ENCODE measurements at places on chromosomes 7 and 10. TPM values are rescaled to one million over a fixed set of nuclear protein-coding genes. Genes with fewer than 3 reads are reported as not detected.

DNA sequence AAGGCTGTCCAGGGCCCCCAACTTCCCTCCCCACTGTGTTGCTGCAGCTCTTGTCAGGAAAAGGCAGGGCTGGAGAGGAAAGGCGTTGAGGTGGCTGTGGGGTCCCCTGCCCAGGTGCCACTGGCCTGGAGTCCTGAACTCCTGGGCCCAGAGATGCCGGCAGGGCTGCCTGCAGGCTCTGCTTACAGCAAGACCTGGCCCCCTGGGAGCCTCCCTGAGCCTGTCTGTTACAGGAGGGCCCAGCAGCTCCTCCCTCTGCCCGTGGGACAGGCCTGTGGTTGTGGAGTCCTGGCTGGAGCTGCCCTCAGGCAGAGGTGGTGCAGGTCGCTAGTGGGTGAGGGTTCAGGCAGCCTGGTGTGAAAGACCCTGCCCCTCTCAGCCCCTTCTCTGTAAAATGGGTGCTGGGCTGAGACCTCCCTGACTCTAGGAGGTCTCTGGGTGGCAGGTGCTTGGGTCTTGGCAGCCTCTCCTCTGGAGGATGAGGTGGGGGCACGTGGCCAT is 9.9 kb downstream of the ANTXRL start:
- no peak overlapping the region for H3K27ac ChIP-seq
- no peak overlapping the region for H3K4me3 ChIP-seq
- H3K4me1 ChIP-seq, result peaks cover 4% of the 10 kb centered on the region
- no peaks in the 10 kb centered on the region for H3K36me3 ChIP-seq
- DNase-seq, result no peak
- H3K27me3 ChIP-seq, result no peaks in the 10 kb centered on the region

GRCh38 chr10:46014206-46014605 is 16.2 kb downstream of the NCOA4 start:
- H3K36me3 ChIP-seq, result peaks cover 73% of the 10 kb centered on the region
- H3K4me1 ChIP-seq, result peaks cover 35% of the 10 kb centered on the region
- DNase-seq, result no peak
- H3K4me3 ChIP-seq, result no peak overlapping the region
- H3K27me3 ChIP-seq, result no peaks in the 10 kb centered on the region

- no peaks in the 10 kb centered on the region for H3K4me1 ChIP-seq
- no peak overlapping the region for H3K27ac ChIP-seq
- H3K27me3 ChIP-seq, result no peaks in the 10 kb centered on the region
- DNase-seq, result no peak
Measured at GRCh38 chr10:33365871-33366411, 31.5 kb upstream of the NRP1 start.

DNA sequence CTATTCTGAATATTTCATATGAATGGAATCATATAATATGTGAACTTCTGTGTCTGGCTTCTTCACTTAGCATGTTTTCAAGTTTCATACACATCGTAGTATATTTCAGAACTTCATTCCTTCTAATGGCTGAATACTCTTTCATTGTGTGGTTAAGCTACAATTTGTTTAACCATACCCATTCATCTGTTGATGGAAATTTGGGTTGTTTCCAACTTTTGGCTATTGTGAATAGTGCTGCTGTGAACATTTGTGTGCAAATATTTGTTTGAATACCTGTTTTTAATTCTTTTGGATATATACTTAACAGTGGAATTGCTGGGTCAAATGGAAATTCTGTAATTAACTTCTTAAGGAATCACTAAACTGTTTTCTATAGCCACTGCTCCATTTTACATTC is 86.0 kb upstream of the MDFIC start:
- no peak for DNase-seq
- no peak overlapping the region for H3K27ac ChIP-seq
- H3K36me3 ChIP-seq, result no peaks in the 10 kb centered on the region
- no peaks in the 10 kb centered on the region for H3K4me1 ChIP-seq
- no peak overlapping the region for H3K4me3 ChIP-seq

DNA sequence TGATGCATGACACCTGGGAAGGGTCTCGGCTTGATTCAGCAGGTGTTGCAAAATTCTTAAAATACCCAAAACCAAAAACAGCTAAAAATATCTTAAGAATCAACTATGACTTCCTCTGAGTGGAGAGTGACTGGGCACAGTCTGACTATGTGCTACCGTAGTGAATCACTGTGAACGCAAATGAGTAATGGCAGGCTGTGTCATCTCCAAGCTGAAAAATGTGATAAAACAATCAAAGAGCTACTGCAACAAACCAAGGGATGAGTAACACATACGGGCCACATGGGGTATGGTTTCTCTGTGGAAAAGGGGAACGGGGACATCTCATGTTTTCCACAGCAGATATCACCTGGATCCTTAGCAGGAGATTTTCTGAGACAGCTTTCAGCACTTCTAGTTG is 127.5 kb downstream of the ABCA13 start:
- H3K4me3 ChIP-seq, result no peak overlapping the region
- H3K27ac ChIP-seq, result no peak overlapping the region
- H3K4me1 ChIP-seq, result no peaks in the 10 kb centered on the region
- no peak for DNase-seq
- no peaks in the 10 kb centered on the region for H3K36me3 ChIP-seq

- no peak overlapping the region for H3K4me3 ChIP-seq
- H3K36me3 ChIP-seq, result peaks cover 21% of the 10 kb centered on the region
- H3K27me3 ChIP-seq, result no peaks in the 10 kb centered on the region
Measured at GRCh38 chr10:70528741-70529362, 50.3 kb downstream of the PALD1 start.

GRCh38 chr10:3000048-3000447 is 67.3 kb upstream of the PFKP start:
- no peaks in the 10 kb centered on the region for H3K4me1 ChIP-seq
- no peaks in the 10 kb centered on the region for H3K36me3 ChIP-seq
- no peaks in the 10 kb centered on the region for H3K27me3 ChIP-seq
- no peak for DNase-seq
- no peak overlapping the region for H3K27ac ChIP-seq
- H3K4me3 ChIP-seq, result no peak overlapping the region

GRCh38 chr7:8014399-8014798 is 45.8 kb downstream of the GLCCI1 start:
- H3K27ac ChIP-seq, result no peak overlapping the region
- H3K27me3 ChIP-seq, result no peaks in the 10 kb centered on the region
- no peaks in the 10 kb centered on the region for H3K36me3 ChIP-seq
- no peak overlapping the region for H3K4me3 ChIP-seq
- peaks cover 4% of the 10 kb centered on the region for H3K4me1 ChIP-seq

DNA sequence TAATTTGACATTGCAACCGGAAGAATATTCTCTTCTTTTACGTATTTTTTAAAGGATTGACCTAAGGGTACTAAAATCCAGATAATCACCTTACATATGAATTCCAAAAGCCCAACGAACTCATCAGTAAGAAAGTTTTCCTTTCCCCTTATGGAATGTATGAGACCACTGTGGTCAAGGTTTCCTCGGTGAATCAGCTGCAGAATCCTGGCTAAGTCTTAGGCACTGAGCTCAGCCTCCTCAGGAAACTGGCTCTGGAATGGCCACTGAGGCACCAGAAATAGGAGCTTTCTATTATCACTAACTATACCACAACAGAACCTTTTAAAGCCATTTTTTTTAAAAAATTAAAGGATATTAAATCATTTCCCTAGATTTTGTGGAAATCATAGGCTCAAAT is 21.0 kb downstream of the SVIL start:
- H3K27ac ChIP-seq, result no peak overlapping the region
- H3K27me3 ChIP-seq, result no peaks in the 10 kb centered on the region
- H3K4me1 ChIP-seq, result peaks cover 23% of the 10 kb centered on the region
- H3K4me3 ChIP-seq, result no peak overlapping the region

DNA sequence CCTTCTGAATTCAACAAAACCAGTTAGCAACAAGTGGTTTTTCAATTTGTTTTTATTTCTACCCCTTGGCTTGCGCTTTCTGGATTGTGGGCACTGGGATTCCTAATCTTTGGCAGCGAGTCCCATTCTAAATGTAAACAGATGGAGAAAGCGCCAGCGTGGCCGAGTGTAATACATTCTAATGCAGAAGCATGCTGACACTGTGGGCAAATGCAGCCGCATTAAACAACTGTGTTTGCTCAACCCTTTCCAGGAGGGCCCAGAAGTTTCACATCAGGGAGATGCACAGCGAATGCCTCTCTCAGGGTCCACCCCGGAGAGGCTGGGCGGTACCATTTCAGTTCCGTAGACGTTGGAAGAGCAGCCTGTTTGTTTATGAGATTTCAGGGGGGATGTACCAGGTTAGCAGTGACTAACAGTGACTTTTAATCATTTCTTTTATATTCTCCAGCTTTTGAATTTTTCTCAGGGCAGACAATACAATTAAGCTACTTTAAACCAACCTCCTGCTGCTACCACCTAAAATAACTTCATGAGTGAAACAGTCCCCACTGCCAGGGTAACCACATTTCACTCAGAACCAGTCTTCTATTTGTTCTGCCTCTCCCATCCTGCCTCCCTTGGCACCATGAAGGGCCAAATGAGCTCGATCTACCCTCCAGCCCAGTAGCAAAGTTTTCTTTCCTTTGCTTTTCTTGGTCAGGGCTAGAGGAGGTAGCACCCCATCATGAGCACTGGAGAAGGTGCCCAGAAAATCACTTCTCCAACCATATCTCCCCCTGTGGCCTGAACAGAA is 164.2 kb upstream of the ITGB1 start:
- H3K27ac ChIP-seq, result no peak overlapping the region
- H3K36me3 ChIP-seq, result no peaks in the 10 kb centered on the region
- peaks cover 37% of the 10 kb centered on the region for H3K4me1 ChIP-seq
- H3K27me3 ChIP-seq, result no peaks in the 10 kb centered on the region
- DNase-seq, result no peak

- peaks cover 8% of the 10 kb centered on the region for H3K27me3 ChIP-seq
- peak overlapping the region; percentile 83 for H3K4me3 ChIP-seq
- DNase-seq, result no peak
- peak overlapping the region; percentile 49 for H3K27ac ChIP-seq
Measured at GRCh38 chr7:55022002-55022985, 3.5 kb downstream of the EGFR start.

DNA sequence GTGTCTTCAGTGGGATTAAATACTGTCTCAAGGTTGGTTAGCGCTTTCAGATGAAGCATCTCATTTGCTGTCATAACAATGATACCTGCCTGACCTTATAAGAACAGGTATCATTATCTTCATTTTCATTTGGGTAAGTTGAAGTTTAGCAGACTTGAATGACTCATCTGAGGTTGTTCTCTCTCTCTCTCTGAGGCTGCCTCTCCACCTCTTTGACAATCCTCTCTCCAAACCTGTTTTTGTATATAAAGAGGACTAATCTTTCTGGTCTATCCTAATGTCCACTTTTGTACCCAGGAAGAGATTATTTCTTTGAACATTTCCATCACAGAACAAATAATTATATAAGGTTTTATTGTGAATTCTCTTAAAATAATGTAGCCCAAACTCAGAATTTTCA is 291.4 kb downstream of the KLF6 start:
- no peak overlapping the region for H3K4me3 ChIP-seq
- H3K27ac ChIP-seq, result no peak overlapping the region
- H3K4me1 ChIP-seq, result no peaks in the 10 kb centered on the region
- no peaks in the 10 kb centered on the region for H3K27me3 ChIP-seq
- DNase-seq, result no peak

The PRRT4 gene
- 0.47 TPM for total RNA-seq

DNA sequence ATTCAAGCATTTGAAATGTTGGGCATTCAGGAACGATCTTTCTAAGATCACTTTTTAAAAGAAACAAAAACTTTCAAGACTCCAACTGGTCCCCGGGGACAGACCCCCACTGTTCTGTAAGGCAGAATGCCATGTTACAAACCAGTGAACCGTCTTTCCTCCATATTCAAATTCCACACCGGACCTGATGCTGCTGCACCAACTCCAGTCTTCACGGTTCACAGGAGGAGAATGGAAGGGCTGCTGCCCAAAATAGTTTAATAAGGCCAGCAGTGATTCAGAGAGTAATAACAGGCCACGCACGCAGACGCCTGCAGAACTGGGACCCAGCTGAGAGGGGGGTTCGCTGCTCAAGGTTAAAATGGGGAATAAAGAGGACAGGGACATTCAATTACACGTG is 47.2 kb downstream of the OSBPL3 start:
- no peak overlapping the region for H3K27ac ChIP-seq
- H3K4me3 ChIP-seq, result no peak overlapping the region
- H3K27me3 ChIP-seq, result no peaks in the 10 kb centered on the region
- H3K36me3 ChIP-seq, result no peaks in the 10 kb centered on the region
- H3K4me1 ChIP-seq, result no peaks in the 10 kb centered on the region

The MEIG1 gene
- total RNA-seq, result 0.95 TPM

The PSAP gene
- total RNA-seq, result 2,019 TPM

The SPDYE1 gene
- total RNA-seq, result not detected

GRCh38 chr7:106049139-106049752 is 62.9 kb downstream of the SYPL1 start:
- no peak overlapping the region for H3K4me3 ChIP-seq
- peaks cover 4% of the 10 kb centered on the region for H3K4me1 ChIP-seq
- H3K27me3 ChIP-seq, result no peaks in the 10 kb centered on the region
- DNase-seq, result no peak
- no peak overlapping the region for H3K27ac ChIP-seq

- no peak overlapping the region for H3K27ac ChIP-seq
- no peak for DNase-seq
- H3K27me3 ChIP-seq, result no peaks in the 10 kb centered on the region
- H3K4me1 ChIP-seq, result no peaks in the 10 kb centered on the region
- H3K4me3 ChIP-seq, result no peak overlapping the region
Measured at GRCh38 chr10:24147321-24147720, 61.6 kb upstream of the KIAA1217 start.

DNA sequence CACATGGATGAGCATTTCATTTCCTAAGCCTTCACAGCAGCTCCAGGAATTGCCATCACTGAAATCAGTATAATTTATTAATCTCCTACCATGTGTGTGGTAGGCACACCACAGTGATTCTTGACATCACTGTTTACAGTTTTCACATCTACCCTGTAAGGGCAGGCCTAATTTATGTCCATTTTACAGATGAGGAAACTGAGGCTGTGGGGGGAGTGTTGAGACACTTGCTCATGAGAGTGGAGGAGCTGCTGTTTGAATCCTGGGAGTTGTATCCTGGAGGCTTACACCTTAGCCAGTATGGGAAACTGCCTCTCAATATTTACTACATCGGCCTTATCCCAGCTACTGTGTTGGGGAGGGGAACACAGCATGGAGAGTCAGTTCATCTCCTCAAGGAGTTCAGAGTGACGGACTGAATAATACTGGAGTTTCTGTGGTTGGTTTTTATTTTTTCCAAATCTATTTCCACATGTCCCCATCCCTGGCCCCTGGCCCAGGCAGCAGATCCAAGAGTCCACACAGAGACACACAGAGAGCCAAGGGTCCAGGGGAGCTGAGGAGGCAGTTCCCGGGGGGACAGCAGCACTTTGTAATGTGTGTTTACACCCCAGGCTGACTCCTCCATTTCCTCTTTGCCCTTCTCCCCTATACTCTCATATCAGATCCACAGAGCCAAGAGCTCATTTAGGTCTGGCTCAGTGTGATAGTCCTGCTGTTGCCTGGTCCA is 13.2 kb downstream of the UBTD1 start:
- H3K27ac ChIP-seq, result no peak overlapping the region
- no peak overlapping the region for H3K4me3 ChIP-seq
- peaks cover 27% of the 10 kb centered on the region for H3K4me1 ChIP-seq
- H3K27me3 ChIP-seq, result no peaks in the 10 kb centered on the region
